ENCODE measurements at places on chromosomes 11 and 22.

GRCh38 chr11:106281455-106282173 is 204.2 kb downstream of the AASDHPPT start:
- no peak for DNase-seq

- no peak for DNase-seq
Observed at GRCh38 chr11:134519788-134520187, 107.7 kb upstream of the B3GAT1 start.

- DNase-seq, result no peak
Observed at GRCh38 chr11:10205928-10206327, 88.1 kb downstream of the SBF2 start.

DNA sequence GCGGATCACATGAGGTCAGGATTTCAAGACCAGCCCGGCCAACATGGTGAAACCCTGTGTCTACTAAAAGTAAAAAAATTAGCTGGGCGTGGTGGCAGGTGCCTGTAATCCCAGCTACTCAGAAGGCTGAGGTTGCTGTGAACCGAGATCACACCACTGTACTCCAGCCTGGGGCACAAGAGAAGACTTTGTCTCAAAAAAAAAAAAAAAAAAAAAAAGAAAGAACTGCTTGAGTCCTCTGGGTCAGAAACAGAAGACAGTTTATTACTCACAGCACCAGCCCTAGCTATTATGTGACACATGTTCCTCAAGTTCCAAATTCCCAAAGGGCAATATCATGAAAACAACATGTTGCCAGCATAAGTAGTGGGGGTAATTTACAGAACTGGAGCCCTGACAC is 1014.1 kb upstream of the RAG2 start:
- no peak for DNase-seq

DNA sequence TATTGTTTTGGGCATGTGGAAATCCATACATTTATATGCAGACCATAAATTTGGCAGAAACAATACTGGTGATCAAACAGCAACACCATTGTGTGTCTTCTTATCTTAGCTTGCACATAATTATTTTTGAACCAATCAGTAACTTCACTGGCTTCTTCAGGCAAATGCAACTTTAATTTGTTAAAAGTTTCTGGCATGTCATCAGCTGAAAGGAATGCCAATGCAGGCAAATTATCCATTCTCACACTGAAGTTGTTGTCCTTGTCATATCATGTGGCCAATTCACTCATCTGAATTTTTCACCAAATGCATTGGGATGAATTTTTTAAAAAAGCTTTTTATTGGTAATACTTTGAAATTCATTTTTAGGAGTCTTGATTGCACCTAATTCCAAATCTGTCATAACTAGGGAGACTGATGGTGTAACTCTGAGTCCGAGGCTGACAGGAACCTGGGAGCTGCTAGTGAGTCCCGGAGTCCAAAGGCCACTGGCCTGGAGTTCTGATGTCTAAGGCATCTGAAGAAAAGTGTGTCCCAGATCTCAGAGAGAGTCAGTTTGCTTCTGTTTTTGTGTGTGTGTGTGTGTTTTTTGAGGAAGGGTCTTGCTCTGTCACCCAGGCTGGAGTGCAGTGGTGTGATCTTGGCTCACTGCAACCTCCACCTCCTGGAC is 17.4 kb upstream of the OR10V1 start:
- DNase-seq, result no peak

DNA sequence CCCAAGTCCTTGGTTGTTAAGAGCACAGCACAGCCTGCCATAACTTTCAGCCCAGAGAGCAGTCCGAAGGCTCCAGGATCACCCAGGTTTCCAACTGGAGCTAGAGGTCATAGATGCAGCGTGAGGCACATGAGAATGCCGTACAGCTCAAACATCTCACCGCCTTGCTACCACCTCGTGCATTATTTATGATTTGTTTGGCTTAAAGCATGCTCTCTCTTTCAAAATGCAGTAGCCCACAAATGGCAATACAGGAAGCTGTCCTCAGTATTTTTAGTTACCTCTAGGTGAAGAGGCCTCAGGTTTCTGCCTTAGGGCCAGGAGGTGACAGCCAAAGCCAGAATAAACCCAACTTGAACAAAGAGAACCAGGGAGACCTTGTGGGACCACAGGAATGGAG is 14.4 kb downstream of the SCN3B start:
- DNase-seq, result no peak

Data from nucleus accumbens (tissue), 56 donors.